Right renal pelvis (tissue), 4 donors: ENCODE measurements at places on chromosomes 12 and 14. TPM values are rescaled to one million over a fixed set of nuclear protein-coding genes. Genes with fewer than 3 reads are reported as not detected.

- DNase-seq: peak; percentile 25
Measured at GRCh38 chr12:118979763-118980406, 1.5 kb upstream of the SRRM4 start.

DNA sequence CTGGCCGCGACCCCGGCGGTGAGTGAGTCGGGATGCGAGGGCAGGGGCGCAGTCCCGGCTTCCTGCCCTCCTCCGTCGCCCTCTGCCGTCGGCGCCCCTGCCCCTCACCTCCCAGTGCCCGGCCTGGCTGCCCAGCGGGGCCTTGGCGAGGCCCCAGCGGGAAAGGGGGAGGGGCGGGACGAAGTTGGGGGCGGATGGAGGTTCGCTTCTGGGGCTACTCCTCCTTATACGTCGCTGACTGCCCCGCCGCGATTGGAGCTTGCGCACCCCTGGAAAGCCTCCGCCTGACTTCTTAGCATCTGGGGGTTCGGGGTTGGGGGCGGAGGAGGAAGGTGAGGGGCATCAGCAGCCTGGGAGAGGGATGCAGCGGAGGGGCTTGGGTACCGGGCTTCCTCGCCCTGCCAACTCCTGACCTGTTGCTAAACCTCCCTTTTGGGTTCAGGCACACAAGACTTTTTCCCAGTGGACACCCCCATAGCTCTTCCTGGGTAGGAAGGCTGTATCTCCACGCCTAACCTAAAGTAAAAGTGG, 406 bp downstream of the TMEM263 start:
- peak; percentile 56 for DNase-seq

- no peak for DNase-seq
Measured at GRCh38 chr12:15155271-15155670, 65.9 kb downstream of the RERG start.

GRCh38 chr12:12201274-12201758, 65.5 kb downstream of the LRP6 start:
- no peak for DNase-seq

- no peak for DNase-seq
Measured at GRCh38 chr12:14284184-14284722, 81.2 kb upstream of the ATF7IP start.

- DNase-seq: no peak
Measured at GRCh38 chr12:116594325-116595038, 35.3 kb downstream of the MAP1LC3B2 start.

- no peak for DNase-seq
Measured at GRCh38 chr12:106341086-106341877, 16.3 kb upstream of the POLR3B start.

DNA sequence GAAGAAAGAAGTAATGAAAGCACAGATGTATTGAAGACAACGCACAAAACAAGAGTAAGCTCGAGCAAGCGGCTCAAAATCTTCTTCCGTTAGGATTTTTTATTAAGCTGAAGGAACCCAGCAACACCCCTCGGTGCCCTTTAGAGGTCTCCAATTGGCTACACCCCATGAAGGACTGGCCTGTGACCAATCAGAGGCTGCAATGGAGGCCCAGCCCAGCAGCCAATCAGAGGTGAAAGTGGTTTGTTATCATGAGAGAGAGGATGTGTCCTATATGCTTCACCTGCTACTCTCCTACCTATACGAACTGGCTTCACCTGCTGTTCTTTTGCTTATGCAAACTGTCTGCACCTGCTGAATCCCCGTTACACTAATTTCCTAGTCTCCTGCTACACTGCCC, 358.8 kb downstream of the C12orf50 start:
- no peak for DNase-seq

The KCNA5 gene
- 2.1 TPM for polyA plus RNA-seq

The COX8C gene
- polyA plus RNA-seq: 0.66 TPM

The GDF3 gene
- 0.50 TPM for polyA plus RNA-seq

The PKP2 gene
- polyA plus RNA-seq: 24.6 TPM

The STAC3 gene
- polyA plus RNA-seq: 3.4 TPM

The RNASE2 gene
- polyA plus RNA-seq: 1.3 TPM
